ENCODE measurements at places on chromosomes 6 and 20. TPM values are rescaled to one million over a fixed set of nuclear protein-coding genes. Genes with fewer than 3 reads are reported as not detected.

DNA sequence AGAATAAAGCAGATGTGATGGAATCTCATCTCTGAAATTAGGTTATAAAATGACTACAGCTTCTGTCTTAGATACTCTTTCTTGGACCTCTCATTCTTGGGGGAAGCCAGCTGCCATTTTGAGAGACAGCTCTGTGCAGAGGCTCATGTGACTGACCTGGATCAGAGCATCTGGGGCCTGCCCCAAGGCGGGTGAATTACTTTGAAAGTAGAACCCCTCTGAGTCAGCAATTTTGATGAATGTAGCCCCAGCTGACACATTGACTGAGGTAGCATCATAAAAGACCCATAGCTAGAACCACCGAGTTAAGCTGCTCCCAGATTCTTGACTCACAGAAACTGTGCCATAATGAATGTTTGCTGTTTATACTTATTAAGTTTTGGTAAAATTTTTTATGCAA, 124.5 kb downstream of the THEMIS start:
- peak; percentile 76 for DNase-seq

DNA sequence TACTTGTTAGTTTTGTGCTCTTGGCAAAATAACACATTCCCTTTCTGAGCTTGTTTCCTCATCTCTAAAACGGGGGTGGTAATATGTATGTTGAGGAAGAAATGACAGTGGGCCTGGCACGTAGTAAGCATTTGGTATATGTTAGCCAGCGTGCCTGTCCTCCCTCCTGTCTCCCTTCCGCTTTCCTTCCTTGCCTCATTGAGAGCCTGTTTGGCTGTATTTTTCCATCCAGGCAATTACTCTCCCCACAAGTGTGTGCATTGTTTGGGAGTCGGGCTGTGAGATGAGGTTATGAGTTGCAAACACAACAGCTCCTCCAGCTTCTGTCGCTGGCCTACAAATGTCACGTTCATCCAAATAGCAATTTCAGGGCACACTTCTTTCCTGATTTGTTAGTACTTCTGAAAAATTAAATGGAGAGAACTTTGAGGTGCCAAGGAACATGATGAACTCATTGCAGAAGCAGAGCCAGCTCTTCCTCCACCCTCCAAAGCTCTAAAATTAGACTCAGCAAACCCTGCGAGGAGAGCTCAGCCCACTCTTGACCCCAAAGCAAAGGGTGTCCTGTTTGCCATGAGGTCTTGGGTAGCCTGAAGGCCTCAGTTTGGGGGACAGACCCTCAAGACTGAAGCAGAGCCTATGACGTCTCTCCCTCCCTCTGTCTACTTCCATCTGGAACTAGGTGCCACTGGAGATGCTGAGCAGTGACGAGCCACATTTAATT, 50.7 kb upstream of the TOX2 start:
- no peak for DNase-seq

DNA sequence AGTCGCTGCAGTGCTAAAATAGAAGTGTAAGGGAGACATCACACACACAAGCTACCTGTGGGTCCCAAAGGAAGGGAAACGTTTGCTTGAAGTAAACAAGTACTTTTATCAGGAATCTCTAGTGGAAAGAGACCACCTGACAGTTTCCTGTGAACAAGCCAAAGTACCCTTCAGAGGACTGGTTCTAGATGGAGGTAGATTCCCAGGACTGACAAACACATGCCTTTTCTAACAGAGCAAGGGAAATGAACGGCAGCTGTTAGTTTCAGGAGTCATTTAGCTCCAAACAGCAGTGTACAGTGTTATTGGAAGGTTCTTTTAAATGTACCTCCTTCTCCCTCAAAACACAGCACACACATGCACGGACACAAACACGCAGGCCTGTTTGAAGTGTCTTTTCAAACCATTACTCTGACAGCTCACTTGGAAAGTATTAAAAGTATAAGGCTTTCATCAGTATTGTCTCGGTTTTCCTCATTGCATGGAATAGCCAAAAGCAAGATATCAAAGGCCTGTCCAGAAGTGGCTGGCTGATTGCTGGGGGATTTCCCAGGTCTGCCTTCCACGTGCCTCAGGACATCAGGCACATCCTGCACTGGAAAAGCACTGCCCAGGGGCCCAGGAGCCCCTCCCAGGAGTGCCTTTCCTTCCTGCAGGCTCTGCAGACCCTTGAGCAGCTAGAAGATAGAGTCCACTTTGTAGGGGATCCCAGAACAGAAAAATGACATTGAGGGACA, 393.2 kb upstream of the SOX4 start:
- no peak for DNase-seq

The NNAT gene
- 0.50 TPM for total RNA-seq

Data from activated naive CD4-positive, alpha-beta T cell treated with anti-CD3 and anti-CD28 coated beads for 36 hours (primary cell).